EL (cell line): ENCODE measurements at places on chromosomes 7 and 10.
A peak's percentile ranks its signal among the peaks of the same experiment; 100 is the strongest.

DNA sequence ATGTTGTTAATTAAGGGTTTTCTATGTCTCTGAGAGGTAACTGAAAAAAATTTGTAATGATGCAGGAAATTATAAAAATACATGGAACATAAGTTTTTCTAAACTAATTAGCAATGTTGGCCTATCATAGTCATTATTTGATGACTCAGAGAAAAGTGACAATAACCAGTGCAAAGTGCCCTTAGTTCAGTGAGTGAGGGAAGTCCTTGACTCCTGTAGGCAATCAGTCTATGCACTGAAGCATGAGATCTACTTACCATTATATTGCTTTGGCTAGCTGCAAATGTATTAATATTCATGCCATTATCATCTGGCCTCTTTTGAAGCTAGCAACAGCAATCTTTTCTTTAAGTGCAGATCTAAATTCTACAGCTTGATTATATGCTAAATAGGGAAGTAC, 40.6 kb downstream of the CCDC172 start:
- DNase-seq, result no peak

GRCh38 chr7:55325371-55325792, 39.8 kb upstream of the LANCL2 start:
- peak; percentile 94 for DNase-seq

DNA sequence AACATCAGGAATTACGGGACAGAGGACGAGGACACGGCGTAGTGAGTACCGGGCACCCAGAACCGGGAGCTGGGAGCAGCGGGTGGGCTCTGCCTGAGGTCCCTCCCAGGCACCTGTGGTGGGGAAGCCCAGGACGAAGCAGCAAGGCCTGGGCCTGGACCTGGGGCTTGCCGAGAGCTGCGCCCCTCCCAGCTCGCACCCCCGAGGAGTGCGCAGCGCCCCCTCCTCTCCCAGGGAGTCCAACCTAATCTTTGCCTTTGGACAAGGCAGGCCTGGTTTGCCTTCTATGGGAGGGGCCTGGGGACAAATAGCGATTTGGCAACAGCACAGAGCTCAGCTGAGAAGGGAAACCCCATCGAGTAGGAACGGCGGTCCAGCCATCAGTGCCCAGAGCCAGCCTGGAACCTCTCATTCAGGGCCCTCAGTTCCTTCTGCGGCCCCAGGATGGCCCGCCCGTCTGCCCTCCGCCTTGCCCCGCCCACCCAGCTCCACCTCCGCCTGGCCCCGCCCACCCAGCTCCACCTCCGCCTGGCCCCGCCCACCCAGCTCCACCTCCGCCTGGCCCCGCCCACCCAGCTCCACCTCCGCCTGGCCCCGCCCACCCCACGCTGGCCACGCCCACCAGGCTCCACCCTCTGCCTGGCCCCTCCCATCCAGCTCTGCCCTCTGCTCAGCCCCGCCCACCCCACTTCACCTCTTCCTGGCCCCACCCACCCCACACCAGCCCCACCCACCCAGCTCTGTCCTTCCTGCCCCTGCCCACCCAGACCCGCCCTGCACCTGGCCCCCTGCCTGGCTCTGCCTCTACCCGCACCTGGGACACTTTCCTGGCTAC, 32.5 kb upstream of the KNDC1 start:
- DNase-seq, result no peak

- no peak for DNase-seq
These were observed 133.1 kb downstream of the NRCAM start for GRCh38 chr7:108322925-108323832.

DNA sequence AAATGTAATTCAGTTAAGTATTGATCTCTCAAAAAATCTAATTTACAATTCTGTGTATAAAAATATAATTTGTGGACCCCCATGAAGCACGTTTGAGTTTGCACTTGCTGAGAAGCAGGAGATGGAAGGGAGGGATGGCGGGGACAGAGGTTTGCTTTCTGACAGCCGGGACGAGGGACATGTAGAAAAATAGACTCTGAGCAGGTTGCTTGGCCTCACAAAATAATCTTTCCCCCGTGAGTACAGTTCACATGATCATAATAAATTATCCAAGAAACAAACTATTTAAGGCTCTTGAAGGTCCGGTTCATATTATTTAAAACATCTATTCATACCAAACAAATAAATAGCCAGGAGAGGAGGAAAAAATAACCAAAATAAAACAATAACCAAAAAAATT, 10.0 kb downstream of the SHH start:
- DNase-seq, result no peak

DNA sequence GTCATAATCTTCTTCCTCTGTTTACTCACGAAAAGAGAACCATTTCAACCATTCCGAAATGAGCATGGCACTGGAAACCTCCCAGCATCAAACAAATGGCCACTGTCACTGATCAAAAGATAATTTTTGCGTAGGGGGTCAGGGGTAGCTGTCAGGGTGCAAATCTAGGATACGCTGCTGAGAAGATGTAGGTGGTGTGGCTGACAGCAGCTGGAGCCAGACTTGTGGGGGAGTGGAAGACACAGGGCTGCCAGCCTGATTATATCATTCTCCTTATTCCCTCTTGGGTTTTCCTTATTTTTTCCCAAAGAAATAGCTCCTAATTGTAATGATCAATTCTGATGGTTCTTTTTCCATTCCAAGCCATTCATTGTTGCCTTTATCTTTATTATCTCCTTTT, 266.1 kb downstream of the SORCS1 start:
- no peak for DNase-seq

DNA sequence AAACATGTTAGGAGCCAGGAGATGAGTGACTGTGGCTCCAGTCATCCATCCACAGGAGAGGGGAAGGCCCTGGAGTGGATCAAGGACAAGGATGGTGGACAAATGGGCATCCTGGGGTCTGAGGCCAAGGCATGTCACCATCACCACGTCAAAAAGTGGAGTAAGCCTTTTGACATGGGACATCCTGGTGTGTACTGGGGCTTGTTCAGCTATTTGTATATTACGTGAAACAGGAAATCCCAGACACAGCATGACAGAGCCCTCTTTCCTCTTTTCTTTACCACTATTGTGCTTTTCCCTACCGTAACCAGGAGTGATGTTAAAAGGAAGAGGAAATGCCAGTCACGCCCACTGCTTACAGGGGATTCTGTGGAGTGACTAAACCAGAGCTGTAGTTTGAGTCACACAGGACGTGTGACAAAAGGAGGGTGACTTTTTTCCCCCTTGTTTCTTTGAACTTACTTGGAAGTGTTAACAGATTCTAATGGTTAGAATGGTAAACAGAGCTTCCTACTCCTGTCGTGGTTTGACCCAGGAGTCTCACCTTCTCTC, 15.4 kb downstream of the ACSL5 start:
- peak; percentile 71 for DNase-seq

- DNase-seq, result no peak
These were observed 82.0 kb downstream of the TMEM168 start for GRCh38 chr7:112708236-112708635.

DNA sequence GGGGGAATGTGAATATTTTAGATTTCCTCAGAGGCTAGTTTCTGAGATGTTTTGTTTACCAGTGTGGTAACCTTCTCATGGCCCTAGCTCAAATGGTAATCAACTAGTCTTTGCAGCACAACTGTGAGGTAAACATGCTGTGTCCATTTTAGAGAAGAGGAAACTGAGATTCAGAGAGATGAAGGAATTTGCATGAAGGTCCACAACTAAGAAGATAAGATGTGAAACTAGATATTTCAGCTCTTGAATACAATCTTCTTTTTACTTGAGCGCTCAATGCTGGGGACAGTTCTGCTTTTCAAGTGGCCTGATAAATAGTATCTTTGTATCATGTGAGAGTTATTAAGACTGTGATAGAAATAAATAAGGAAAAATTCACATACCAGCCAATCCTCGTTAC, 245.4 kb downstream of the AUTS2 start:
- no peak for DNase-seq

DNA sequence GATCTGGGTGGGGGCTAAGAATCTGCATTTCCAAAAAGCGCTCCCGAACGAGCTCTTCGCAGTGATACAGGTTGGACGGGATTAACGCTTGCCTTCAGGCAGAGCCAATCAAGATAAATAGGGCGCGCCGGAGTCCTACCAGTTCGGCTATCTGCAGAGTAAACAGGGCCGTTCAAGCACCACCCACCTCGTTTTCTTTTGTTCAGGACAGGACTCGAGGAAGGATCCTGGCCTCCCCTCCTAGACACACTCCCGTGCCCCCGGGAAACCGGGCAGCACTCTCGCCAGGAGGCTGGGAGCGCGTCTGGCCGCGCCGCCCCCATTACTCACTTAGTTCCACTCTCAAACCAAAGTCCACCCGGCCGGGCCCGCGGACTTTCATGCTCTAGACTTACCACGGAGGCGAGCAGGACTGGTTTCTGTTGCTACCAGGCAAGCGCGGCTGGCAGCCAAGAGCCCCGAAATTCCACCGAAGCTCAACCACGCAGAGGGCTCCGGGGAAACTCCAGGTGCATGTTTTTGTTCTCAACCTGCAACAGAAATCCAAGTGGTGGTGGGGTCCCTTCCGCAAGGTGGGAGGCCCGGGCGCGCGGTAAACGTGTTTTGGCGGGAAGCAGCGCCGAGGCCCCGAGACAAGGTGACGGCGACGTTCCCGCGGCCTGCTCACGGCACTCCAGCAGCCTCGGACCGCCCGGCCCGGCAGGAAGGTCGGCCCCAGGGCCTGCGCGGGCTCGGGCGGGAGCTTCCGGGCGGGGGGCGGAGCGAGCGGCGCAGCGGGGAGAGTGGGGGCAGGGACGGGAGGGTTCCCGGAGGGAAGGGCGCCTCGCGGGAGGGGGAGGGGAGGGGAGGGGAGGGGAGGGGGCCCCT, 12.7 kb downstream of the HNRNPF start:
- DNase-seq, result peak; percentile 75

DNA sequence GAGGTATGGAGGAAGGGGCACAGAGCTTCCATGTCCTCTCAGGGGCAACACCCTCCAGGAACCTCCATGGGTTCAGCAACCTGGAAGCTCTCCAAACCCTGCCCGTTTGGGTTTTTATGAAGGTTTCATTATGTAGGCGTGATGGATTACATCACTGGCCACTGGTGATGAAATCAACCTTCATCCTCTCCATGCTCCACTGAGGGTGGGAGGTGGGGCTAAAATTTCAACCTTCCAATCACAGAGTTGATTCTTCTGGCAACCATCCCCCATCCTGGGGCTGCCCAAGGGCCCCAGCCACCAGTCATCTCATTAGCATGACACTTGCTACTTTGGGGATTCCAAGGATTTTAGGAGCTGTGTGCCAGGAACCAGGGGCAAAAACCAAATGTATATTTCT, 90.1 kb downstream of the TEX36 start:
- no peak for DNase-seq

GRCh38 chr10:28320090-28320489, 17.2 kb upstream of the MPP7 start:
- DNase-seq, result peak; percentile 42

DNA sequence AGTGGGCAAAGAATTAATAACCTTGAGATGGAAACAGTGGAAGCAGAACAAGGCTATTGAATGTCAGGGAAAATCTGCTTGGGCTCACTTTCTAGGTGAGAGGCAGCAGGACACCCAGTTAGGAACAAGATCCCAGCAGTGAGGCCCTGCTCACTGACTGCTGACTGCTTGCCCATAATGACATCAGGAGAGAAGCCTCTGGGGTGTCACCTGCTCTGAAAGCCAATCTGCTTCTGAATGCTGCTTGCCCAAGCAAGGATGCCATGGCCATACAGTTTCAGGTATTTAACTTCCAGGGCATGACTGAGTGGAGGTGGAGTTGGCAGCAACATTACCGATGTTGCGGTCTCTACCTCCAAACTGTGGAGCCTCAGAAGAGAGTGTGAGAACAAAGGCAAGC, 11.7 kb upstream of the WAPL start:
- DNase-seq, result no peak

DNA sequence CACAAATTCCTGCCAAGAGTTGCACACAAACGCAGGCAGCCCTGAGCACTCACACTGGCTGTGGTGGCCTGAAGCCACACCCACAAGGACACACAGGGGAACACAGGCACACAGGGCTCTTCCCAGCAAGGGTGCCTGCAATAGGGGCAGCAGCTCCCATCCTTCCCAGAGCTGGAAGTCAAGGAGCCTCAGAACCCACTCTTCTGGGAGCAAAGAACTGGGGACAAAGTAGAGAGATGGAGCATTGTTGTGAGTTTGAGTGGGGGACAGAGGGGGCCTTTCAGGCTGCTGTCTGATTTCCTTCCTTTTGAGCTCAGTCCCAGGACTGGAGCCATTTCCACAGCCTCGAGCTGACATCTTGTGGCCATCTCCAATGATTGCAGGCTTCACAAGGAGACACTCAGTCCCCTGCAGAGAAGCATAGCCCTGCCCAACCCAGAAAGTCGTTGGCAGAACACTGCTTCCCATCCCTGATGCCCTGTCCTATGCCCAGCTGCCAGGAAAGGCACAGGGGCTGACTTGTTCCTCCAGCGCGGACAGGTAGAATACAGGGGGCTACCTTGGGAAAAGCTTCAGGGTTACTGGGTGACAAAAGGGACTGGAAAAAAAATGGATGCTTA, 34.4 kb upstream of the SLF2 start:
- peak; percentile 78 for DNase-seq

- DNase-seq, result peak; percentile 70
These were observed 58.2 kb downstream of the LANCL2 start for GRCh38 chr7:55423277-55423711.

DNA sequence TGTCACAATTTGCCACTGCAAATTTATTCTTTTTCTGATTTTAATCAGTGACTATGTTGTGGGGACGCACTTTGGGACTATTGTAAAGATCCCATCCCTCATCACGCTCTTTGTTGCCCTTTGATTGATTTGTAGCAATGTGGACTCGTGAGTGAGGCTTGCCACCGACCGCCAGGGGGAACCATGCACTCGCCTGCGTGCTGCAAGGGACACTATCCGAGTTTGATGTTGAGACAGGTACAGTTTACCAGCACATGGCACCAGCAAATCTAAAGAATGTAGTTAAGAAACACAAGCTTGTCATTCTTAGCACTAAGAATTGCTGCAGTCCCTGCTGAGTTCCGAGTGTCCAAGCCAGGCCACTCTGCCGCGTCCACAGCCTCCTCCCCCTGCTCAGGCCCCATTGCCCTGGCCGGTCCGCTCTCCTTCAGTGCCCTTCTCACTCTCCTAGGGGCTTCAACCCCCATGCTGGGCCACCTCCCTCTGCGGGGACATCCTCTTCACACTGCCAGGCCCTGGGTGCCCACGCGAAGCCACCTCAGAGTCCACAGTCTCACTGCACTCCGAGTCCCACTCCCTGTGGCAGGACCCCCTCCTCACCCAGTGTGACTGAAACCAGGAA, 2.0 kb upstream of the SFTPA2 start:
- peak; percentile 55 for DNase-seq

- no peak for DNase-seq
These were observed 688.5 kb downstream of the PARD3 start for GRCh38 chr10:34126371-34127151.

- peak; percentile 7 for DNase-seq
These were observed 74.0 kb downstream of the INHBA start for GRCh38 chr7:41628901-41629300.
